ENCODE measurements at places on chromosomes 2 and 18.

GRCh38 chr2:46999084-46999483 is 83.5 kb upstream of the MCFD2 start:
- DNase-seq, result no peak

GRCh38 chr2:118051826-118052358 is 36.4 kb upstream of the INSIG2 start:
- DNase-seq, result no peak

- no peak for DNase-seq
Measured at GRCh38 chr18:43705850-43706249, 428.6 kb upstream of the SYT4 start.

- peak; percentile 5 for DNase-seq
Measured at GRCh38 chr2:176553685-176554100, 284.5 kb downstream of the MTX2 start.

DNA sequence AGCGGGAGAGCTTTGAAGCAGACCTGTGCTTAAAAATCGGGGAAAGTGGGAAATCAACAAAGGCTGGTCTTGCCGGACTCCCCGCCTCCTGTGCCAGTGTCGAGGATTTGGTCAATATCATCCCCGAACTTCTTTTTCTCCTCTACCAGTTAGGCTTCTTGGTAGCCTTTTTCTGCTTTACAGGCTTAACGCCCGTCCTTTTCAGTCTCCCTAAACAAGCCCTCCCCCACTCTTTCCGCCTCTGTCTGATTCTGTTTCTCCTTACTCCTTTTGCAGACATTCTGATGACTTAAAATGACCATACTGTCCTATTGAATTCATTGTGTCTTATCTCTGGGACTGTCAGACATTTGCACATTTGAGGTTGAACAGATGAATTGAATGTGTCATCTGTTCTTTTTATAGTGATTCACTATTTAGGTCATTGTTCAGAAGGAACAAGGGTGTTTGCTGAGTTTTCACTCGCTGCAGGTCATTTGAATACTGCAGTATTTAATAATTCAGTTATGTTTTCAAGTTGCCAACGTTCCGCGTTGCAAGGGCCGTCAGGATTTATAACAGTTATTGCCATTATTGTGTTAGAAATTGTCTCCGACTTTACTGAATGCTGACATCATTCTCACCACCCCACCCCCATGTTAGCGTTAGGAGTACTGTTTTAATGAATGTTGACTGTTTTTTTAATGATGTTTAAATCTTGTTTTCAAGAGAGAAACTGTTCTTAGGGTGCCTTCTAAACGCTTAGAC is 1.1 kb downstream of the ITGAV start:
- no peak for DNase-seq

DNA sequence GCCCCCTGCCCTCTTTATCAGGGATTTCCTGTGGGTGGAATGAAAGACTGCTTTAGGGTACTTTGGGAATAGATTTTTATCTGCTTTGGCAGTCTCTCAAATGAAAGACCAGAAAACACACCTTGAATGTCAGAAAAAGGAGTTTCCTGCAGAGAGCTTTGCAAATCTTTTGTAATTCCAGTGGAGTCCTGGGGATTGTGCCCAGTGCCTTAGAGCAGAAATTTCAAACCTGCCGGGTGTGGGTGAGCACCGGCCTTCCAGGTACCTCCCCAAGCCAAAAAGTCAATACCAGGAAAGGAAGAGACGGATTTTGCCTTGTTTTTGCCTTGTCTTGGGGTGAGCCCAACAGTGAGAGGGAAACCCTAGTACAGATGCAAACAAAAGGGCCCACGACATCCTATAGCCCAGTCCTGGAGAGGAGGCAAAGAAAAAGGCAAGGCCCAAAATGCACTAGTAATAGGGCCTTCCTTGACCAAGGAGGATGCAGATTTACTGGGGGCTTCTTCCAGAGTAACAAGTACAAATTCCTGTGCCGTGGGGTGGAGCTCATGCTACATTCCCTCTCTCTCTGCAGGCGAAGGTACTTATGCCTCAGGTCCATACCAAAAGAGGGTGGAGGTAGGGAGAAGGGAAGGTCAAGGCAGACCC is 36.4 kb downstream of the FOXI3 start:
- DNase-seq, result no peak

DNA sequence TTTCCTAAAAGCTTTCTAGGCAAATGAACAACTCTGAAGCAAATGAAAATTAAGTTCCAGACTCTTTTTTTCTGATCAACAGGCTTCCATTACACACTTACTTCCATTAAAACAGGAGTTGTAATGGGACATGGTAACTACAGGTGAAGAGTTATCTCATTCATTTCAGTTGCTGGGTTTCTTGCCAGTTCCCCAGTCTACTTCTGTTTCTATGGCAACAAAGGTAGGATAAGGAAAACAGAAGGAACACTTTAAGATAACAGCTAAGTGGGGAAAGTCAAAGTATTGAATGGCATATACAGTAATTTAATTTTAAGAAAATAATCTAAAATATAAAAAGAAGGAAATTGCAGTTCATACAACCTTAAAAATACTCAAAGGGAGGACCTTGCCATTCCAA is 25.1 kb downstream of the BAZ2B start:
- no peak for DNase-seq

Measured in CD4-positive, alpha-beta T cell treated with Interferon gamma for 1 hour (primary cell).